Stimulated activated CD8-positive, alpha-beta memory T cell treated with anti-CD3 and anti-CD28 coated beads, Interleukin-7, amount 100 ng/mL, for 1 hour (primary cell): ENCODE measurements at places on chromosomes 5 and 9.

DNA sequence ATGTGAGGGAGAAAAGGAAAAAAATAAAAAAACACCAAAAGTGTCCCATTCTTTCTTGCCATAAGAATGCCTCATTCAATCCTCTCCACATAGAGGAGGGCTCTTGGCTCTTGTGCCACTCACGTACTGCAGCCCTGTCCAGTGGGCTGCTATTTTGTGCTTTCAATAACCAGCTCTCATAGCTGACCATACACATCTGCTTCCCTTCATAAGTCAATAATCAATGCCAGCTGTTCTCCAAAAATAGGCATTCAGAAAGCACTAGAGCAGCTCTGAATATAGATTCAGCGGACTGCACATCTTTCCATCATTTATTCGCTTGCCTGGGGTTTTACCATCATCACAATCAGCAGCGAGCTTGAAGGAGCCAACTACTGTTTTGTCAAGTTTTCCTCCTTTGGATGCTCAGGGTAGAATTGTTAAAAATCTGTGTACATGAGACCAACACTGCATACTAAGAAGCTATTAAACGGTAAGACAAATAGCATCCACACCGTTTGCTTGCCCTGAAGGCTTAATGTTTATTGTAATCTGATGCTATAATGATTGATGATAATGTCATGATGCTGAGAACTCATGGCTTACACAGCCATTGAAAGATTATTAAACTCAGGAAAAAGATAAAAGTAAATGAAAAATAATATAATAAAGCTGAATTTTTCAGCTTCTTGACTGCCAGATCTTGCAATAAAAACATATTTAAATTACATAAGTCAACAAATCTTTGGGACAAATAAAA, 80.0 kb downstream of the OXCT1 start:
- DNase-seq, result no peak

GRCh38 chr5:95779611-95780010, 42.9 kb downstream of the GLRX start:
- DNase-seq, result no peak

- DNase-seq, result no peak
Measured at GRCh38 chr5:34535944-34536623, 120.0 kb upstream of the RAI14 start.

GRCh38 chr9:36690412-36691168, 117.9 kb downstream of the MELK start:
- no peak for DNase-seq

DNA sequence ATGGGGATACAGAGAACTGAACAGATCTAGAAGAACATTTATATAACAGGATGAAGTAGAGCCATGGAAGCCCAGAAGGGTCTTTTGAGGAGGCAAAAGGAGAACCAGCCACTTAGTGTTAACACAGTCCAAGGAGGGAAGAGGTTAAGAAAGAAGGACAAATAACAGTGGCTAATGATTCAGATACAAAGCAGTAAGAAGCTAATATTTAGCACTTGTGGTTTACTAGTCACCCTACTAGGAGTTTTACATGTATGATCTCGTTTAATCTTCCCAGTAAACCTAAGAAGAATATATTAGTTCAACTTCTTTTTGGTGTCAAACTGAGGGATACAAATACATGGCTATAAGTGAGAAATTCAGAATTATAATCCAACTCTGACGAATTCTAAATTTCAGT, 7.7 kb downstream of the FBXO4 start:
- DNase-seq, result no peak

DNA sequence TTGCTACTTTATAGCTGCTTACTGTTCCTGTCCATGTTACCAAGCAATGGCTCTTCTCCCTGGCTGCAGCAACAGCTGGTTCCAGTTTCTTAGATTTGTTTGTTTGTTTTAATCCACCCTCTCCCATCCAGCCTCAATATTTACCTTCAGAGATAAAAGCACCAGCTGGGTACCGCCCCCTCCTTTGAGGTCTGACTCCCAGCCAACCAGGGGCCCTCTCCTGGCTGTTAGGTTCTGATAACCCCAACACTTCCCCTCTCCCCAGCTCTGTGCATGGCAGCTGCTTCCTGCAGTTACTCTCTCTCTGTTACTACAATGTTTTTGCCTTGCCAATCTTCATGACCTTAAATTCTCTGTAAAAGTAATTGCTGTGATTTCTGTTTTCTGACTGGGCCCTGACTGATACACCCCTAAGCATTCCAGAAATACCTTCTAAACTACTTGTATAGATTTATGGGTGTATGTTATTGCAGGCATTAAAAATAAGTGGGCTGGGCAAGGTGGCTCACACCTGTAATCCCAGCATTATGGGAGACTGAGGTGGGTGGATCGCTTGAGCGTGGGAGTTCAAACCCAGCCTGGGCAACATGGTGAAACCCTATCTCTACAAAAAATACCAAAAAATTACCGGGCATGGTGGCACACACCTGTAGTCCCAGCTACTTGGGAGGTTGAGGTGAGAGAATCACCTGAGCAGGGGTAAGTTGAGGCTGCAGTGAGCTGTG, 2.6 kb upstream of the GCNT1 start:
- no peak for DNase-seq

- no peak for DNase-seq
Measured at GRCh38 chr9:1421436-1421835, 371.3 kb downstream of the DMRT2 start.

GRCh38 chr9:97830884-97831829, 21.9 kb upstream of the FOXE1 start:
- no peak for DNase-seq

DNA sequence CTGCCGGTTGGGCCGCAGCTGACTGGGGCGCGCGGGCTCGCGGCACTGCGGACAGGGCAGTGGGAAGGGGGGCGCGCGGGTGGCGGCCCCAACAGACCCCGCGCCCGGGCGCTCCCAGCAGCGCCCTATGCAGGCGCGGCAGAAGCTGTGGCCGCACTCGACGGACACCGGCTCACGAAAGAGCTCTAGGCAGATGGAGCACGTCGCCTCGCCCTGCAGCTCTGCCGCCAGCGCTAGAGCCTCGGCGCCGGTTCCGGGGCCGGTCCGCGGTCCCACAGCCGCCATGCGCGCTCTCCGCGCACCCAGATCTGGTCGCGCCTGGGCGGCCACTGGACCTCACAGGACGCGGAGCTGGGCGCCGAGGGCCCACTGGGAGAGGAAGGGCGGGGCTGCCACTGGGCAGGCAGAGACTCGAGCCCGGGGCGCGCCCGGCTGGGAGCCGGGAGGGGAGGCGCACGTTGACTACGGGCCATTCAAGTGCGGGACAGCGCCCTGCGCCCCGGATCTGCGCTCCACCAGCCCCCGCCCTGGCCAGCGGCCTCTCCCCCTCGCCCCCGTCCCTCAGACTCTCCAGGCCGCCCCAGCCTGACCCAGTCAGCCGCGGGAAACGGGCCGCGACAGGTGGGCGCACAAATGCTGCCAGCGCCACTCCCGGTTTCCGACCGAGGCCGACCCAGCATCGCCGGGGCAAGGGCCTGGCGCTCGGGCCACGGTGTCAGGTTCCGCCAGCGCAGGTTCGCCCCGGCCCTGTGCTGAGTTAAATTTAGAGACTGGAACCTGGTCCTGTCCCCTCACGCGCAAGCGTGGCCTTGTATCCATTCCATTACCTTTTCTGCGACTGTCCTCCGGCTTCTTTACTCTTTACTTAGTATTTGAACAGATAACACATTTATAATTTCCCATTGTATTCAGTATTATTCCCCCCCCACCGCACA, at the start of gene TRIM7:
TSS of gene TRIM7 (minus strand) at position 371 of the 935 bp plus-strand sequence. CDS start at position 285, 86 bp downstream.
- DNase-seq, result no peak

DNA sequence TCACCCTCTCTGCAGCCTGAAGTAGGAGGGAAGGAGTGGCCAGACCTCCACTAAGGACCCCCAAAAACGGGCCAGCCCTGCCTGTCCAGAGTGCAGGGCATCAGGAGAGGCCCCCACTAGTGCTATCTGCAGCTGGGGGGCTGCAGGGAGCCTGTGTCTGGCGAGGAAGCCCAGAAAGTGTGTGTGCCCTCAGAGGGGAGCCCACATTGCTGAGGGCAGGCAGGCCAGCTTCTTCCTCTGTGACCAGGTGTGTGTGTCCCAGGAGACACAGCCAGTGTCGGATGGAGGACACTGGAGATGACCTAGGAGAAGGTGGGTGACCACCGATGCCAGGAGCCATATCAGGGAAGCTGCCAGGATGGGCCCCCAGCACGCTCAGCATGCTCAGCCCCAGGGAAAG, 218.7 kb downstream of the IRX2 start:
- DNase-seq, result no peak

GRCh38 chr5:42570966-42571960, 148.0 kb downstream of the GHR start:
- DNase-seq, result no peak

DNA sequence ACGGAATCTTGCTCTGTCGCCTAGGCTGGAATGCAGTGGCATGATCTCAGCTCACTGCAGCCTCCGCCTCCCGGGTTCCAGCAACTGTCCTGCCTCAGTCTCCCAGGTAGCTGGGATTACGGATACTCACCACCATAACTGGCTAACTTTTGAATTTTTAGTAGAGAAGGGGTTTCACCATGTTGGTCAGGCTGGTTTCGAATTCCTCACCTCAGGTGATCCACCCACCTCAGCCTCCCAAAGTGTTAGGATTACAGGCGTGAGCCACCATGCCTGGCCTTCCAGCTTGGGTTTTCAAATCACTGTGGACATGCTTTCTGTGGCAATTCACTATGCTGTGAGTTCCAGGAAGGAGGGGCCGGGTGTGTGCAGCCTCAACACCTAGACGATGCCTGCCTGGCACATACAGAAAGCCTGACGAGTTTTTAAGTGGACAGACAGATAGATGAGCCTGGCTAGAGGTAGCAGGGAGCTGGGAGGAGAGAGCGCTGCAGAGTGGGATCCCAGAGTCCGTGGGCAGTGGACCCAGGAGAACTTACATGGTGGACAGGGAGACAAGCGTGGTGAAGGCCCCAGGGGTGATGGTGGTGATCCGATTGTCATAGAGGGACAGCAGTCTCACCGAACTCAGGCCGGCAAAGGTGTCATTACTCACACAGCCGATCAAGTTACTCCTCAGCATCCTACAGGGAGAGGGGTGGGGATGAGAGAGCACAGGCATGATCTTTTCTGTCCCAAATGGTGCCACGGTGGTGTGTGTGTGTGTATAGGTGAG, 173.4 kb upstream of the PANK3 start:
- DNase-seq, result no peak

DNA sequence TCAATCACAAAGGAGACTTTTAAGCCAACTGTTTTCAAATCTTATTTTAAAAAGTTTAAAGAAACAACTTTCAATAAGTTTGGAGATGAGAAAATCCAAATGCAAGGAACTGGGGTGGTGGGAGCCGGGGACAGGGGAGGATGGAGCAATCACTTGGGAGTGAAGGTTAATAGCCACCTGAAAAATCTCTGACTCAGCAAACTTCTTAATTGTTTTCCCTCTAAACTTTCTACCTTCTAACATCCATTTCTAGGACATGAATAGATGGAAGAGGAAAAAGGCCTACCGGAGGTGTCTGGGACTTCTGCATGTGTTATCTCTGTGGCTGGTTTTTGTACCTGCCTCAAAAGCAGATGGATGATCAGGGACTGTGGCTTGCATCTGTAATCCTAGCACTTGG, 360.6 kb downstream of the OSTF1 start:
- DNase-seq, result no peak

DNA sequence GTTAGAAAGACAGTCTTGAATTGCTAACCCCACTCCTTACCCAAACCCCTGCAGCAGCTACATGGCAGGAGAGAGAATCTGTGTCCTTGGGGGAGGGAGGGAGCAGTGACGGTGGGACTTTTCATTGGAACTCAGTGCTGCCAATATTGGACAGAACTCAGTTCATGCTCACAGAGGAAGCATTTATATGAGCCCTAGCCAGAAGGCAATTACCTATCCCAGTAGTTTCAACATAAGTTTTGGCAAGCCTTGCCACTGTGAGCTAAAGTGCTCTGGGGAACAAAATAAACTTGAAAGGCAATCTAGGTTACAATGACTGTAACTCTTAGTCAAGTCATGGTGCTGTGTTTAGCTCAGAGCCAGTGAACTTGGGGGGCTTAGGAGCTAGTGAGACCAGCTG, 1013.4 kb upstream of the COX7C start:
- no peak for DNase-seq

DNA sequence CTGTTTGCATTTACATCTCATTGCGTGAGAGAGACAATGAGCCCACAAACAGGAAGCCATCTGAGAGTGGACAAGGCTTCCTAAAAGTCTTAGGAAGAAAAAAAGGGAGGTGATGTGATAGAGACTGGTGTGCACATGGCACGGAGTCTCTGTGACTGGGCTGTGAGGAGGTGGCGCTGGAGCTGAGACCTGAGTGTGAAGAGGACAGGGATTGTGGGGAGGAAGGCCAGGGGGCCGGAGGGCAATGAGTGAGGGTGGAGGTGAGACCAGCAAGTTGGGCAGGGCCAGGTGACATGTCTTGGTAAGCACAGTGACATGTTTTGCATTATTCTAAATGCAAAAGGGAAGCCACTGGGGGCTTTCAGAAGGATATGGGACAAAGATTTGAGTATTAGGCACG, 45.0 kb downstream of the TSPAN17 start:
- DNase-seq, result no peak

- no peak for DNase-seq
Measured at GRCh38 chr9:124894741-124895170, 32.8 kb downstream of the ARPC5L start.

GRCh38 chr9:94057918-94058317, 26.3 kb upstream of the PTPDC1 start:
- no peak for DNase-seq

DNA sequence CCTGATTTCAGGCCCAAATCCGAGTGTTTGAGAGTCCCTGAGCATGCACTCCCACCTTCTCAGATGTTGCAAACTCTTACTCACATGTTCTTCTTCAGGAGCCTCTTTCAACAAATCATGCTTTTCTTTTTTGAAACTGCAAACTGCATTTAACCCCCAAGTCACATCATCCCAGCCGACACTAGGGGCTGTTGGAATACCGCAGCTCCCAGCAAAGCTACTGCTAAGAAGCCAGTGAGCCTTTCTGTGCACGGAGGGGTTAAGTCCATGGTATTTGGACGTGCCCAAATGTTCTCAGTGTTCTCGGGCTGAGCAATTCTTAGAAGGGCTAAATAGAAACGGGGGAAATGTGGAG, 282.9 kb downstream of the NFIB start:
- no peak for DNase-seq

- no peak for DNase-seq
Measured at GRCh38 chr5:96758621-96759020, 49.1 kb downstream of the ERAP1 start.

GRCh38 chr9:96289392-96289791, 12.6 kb downstream of the HSD17B3 start:
- no peak for DNase-seq

DNA sequence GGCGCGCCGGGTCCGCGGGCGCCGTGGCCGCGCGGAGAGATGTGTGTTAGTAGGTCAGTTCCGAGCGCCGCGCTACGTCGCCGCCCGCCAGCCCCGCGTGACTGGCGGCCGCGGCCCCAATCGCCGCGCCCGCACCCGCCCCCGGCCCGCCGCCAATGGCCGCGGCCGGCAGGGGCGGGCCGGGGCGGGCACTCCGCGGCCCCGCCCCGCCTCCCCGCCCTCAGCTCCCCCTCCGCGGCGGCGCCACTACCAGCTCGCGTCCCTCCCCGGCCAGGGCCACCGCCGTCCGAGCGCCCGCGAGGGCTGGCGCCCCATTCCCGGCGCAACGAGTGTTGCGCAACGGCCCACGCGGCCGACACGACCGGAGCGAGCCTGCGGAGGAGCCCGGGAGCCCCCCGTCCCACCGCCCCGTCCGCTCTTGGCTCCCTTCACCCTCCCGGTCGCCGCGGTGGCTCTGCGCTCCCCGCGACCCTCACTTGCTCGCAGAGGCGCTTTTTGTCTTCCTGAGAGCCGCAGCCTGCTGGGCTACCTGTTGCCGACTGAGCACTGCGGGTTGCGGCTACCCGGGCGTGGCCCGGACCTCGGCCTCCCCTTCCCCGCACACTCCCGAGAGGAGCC, at the start of gene NFIL3:
TSS of gene NFIL3 (minus strand) at position 48 of the 618 bp plus-strand sequence. CDS start 13,098 bp downstream, outside the sequence.
- DNase-seq, result peak; percentile 31

- DNase-seq, result no peak
Measured at GRCh38 chr9:97850746-97851445, 2.1 kb upstream of the FOXE1 start.
